ENCODE measurements at places on chromosomes 16 and 17.
A peak's percentile ranks its signal among the peaks of the same experiment; 100 is the strongest.

- DNase-seq: no peak
These were observed 93.5 kb downstream of the CACNG1 start for GRCh38 chr17:67137860-67138259.

GRCh38 chr17:28842282-28843012 is at the start of gene FAM222B:
Gene FAM222B (minus strand): TSS chr17:28842790. CDS start chr17:28766667, 76,123 bp downstream.
- peak; percentile 92 for DNase-seq

GRCh38 chr17:19753051-19753509 is 5.0 kb upstream of the ALDH3A1 start:
- DNase-seq: peak; percentile 79

- DNase-seq: no peak
These were observed 86.8 kb downstream of the RPTOR start for GRCh38 chr17:80631142-80632045.

DNA sequence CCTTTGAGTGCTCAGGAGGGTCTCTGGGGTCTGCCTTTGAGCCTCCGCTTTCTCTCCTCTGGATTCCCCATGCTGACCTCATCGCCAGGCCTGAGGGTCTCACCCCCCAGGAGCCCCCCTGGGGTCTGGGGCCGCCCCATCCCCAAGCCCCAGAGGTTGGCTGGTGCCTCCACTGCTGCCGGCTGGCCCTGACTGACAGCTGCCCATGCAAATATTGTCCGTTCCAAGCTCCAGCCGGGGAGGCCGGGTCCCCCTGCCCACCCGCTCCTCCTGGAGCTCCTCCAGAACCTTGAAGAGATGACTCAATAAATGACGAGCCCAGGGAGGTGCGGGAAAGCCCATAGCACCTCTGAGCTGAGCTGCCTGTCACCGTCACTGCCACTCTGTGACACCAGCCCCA is 173.8 kb downstream of the RBFOX3 start:
- no peak for DNase-seq

DNA sequence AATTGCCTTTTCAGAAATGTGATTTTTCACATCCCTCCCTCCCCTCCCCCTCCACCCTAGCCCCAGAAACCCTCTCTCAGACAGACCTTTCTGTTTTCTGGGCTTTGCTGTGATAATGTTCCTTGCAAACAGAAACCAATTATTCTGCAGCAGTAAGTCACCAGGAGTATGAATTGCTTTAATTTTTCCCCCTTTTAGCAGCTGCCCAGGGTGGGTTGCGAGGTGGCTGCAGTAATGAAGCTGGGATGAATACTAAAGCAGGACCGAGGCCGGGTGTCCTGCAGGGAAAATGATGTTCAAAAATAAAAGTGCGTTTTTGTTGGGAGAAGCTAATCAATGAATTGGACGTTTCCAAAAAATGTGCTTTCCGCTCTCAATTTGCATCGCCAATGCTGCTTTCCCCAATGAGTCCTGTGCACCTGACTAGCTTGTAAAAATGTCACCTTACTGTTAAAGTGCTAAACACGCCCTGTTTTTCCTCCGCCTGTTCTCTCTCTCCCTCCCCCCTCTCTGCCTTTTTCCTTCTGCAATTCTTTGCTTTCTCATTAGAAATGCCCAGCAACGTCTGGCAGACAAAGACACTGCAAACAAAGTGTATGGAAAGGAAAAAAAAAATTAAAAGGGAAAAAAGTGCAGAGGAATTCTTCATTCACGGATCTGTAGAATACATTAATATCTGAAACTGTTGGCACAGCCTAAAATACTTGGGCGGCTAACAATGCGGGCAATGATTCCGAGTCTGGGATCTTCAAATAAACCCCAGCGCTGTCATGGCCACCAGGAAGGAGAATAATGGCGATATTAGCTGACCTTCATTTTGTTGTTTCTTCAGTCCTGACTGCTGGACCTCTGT is 244.1 kb downstream of the STX8 start:
- DNase-seq: no peak

GRCh38 chr16:87138316-87138715 is 178.9 kb downstream of the C16orf95 start:
- no peak for DNase-seq

DNA sequence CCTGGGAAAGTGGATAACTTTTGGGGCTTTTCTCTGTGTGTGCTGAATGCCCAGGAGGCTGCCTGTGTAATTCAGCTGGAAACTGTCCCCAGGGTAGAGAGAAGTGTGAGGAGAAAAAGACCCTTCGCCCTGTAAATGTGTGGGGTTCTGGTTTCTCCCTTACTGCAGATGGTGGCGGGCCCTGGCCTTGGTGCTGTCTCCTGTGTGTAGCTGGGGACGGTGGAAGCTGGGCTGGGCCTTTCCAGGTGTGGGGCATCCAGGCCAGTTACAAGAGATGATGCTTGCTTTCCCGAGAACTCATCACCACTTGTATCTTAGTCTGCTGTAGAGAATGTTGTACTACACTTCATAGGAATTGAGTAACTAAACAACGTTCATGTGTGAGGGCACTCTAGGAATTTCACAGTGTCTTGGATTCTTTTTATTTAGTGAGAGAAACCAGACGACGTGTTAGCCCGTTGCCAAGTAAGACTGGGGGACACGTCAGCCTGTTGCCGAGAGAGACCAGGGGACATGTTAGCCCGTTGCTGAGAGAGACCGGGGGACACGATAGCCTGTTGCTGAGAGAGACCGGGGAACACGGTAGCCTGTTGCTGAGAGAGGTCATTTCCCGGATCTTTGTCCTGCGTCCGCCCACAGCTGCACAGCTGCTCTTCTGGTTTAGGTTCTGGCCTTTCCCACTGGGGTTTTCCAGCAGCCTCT is 43.1 kb downstream of the TBCD start:
- DNase-seq: peak; percentile 56

DNA sequence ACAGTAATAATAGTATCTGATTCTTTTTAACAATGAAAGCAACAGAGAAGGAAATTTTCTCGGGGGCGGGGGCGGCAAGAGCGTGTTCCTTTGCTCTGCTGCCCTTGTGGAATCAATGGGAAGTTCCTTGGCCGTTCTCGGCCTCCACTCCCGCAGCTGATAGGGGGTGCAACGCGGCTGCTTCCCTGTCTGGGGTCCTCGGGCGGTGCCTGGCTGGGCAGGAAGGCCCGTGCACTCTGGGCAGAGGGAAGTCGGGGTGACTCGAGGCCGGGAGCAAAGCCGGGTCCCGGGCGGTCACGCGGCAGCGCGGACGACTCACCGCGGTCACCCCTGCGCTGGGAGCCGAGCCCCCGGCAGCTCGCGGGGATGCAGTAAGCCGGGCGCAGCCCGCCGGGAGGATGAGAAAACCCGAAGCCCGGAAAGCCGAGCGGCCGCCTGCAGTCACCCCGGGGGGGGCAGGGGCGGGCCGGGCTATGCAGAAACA is 2.5 kb downstream of the TUBB3 start:
- no peak for DNase-seq

GRCh38 chr16:80899809-80900592 is 95.6 kb upstream of the CDYL2 start:
- peak; percentile 88 for DNase-seq

DNA sequence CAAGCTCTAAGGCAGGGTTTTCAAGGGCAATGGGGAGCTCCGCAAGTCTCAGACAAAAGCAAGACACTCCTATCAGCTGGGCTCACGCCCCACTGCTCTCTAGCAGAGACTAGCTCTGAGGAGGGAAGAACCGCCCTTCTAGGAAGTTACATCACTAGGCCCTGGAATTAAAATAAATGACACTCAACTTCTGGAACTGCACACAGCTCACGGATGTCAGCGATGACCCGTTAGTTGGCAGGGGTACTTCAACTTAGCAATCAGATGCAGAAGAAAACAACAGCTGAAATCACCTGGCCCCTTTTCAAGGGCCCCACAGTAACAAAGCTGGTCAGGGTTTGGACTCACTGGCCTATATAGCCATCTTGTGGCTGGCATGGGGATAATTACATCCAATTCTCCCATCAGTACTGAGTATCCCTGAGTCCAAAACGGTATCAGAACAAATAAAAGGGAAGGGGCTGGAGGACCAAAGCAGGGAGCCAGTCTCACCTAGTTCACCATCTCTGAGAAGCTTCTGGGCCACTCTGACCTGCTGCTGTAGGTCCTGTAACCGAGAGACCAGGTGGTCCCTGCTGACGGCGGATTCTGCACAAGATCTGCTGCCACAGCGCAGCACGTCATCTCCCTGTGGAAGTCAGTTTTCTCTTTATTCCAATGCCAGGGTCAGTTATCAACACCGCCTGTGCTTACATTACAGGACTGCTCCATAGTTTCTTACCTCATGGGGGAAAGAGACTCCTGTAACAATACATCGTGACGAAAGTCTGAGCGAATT is 22.2 kb downstream of the SERPINF1 start:
- peak; percentile 82 for DNase-seq

Data from left ventricle myocardium superior (tissue), 1 donor.